NCI-H1105 (cell line): ENCODE measurements at places on chromosomes 2 and 18.

DNA sequence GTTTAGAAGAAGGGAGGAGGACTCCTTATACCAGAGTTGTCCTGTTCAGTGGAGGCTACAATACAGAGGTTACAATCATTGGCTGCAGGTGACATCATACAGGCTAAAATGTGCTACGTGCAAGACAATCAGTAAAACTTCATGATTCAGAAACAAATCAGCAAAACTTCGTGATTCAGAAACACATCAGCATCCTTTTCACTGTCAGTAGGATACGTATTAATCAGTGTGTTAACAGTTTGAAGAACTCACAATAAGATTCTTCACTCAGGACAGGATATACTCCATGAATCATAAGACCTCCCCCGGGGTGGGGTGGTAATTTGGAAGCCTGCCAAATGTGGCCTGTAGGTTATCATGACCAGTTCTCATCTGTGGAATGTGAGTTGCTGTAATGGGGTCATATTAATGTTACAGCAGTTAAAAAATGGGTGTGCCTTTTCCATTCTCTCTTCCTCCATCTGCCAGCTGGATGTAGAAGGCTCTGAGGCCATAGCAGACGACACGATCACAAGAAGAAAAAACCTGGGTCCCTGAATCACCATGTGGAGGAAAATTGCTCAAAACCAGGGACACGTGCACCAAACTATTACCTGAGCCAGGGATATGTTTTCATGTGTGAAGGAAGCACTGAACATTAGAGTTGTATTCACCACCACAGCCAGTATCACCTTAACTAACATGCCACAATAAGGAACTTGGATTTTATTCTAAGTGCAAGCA lies 134.8 kb upstream of the CREB1 start:
- no peak for DNase-seq

GRCh38 chr2:178491612-178492011 lies 11.4 kb downstream of the PLEKHA3 start:
- DNase-seq: no peak

- peak; percentile 49 for DNase-seq
Measured at GRCh38 chr2:23669413-23670244, 257.3 kb downstream of the ATAD2B start.

GRCh38 chr2:23627236-23628009 lies 242.4 kb downstream of the KLHL29 start:
- no peak for DNase-seq

- no peak for DNase-seq
Measured at GRCh38 chr2:240930631-240931318, 24.6 kb downstream of the CROCC2 start.

DNA sequence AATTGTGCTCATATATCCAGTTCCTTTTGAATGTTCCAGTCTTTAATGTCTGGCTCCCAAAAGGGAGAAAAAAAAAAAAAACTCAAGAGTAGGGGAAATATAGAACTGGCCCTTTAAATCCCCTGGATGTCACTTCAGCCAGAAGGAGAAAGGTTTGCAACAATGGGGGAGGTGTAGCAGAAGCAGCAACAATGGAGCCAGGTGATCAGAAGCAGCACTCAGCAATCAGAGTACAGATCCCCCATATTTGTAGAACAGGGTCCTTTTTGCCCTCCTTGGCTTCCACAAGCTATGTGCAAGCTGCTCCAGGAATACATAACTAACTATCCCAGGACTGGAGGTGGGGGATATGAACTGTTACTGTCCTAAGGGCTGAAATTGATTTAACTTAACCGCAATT lies 25.8 kb upstream of the ZNF397 start:
- peak; percentile 6 for DNase-seq

- DNase-seq: no peak
Measured at GRCh38 chr18:6604573-6604941, 125.0 kb upstream of the ARHGAP28 start.

GRCh38 chr2:233707940-233708644 lies 4.6 kb upstream of the UGT1A5 start:
- no peak for DNase-seq

- DNase-seq: no peak
Measured at GRCh38 chr18:79329786-79330185, 65.9 kb upstream of the NFATC1 start.

DNA sequence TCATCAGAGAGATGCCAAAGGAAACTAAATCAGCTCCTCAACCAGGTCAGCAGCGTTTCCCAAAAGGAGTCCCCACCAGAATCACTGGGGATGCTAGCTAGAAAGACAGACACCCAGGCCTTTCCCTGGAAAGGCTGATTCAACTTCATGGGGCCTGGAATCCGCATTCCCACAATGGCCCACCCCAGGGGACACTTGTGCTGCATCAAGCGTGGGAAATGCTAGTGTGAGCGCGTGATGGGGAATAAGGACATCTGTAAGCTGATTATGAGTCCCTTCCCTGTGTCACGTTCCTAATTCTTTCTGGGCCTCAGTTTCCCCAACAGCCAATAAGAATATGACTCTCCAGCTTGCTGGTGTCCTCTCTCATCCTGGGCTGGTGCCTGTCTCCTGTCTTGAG lies 2.2 kb upstream of the WNT10A start:
- no peak for DNase-seq

DNA sequence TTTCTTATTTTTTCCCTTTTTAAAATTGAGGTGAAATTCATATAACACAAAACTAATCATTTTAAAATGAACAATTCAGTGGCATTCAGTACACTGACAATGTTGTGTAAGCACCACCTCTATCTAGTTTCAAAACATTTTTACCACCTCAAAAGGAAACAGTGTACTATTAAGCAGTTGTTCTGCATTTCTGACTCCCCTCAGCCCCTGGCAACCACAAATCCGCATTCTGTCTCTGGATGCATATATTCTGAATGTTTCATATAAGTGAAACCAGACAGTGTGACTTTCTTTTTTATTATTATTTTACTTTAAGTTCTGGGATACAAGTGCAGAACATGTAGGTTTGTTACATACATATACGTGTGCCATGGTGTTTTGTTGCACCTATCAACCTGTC lies 19.2 kb upstream of the TANK start:
- DNase-seq: no peak

DNA sequence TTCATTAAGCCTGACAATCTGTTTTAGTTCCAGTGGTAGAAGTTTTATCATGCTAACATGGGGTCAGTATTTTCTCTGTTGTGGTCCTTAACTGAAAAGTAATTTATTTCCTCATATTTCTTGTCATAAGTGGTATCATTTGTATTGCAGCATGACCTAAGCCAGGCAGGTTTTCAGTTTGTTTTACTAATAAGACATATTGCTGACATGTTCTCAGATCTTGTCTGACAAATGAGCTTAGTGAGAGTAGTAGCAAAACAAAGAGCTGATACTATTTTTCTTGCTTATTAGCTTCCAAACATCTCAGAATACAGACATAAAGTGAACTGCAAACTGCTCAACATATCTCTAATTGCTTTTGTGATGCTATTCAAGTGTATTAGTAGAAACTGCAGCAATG lies 293.6 kb downstream of the DSEL start:
- no peak for DNase-seq

DNA sequence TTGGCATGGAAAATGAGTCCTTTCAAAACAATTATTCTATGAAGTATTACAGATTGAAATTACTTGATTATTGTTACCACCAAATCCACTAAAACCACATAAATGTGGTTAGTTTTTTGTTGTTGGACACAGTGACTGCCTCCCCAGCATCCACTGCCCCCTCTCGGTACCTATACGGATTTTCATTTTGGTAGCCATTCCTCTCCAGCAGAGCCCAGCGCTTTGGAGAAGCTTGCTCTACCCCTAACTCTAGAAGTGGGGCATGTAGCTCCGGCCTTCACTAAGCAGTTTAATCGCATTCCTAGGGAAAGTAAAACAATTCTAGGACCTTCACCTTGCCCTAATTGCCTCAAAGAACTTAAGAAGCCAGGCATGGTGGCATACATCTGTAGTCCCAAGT lies 24.2 kb downstream of the OLA1 start:
- DNase-seq: no peak

GRCh38 chr18:55510809-55511208 lies 77.2 kb downstream of the TCF4 start:
- no peak for DNase-seq

- no peak for DNase-seq
Measured at GRCh38 chr2:54287532-54287931, 31.5 kb upstream of the TSPYL6 start.

DNA sequence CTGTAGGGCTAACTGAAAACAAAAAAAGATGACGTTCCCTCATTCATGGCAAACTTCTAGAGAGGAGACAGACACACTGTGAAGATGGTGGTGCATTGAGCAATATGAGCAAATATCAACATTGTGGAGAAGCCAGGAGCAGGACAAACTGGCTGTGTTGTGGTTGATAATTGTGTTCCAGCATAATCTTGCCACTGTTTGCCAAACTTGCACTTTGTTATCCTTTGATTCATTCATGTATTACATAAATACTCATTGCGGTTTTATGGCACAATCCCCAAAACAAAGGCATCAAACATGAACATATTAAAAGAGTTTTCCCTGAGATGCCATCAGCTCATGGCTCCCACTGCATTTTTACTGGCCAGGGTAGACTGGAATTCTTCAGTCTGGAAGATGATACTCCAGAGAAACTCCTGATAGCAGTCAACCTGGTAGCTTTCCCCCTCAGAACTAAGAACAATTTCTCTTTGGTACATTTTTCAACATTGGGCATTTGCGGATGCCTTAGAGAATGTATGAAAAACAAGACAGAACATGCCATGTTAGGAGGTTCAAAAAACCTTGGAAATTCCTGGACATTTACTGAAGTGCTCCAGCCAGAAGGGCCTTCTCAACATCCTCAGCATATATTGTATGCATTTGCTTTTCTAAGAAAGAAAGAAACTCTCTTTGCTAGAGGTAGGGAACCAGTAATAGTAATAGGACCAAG lies 487.4 kb upstream of the CELF4 start:
- no peak for DNase-seq

- no peak for DNase-seq
Measured at GRCh38 chr2:230779126-230779525, 66.5 kb downstream of the CAB39 start.

- no peak for DNase-seq
Measured at GRCh38 chr2:63078852-63079606, 28.4 kb downstream of the OTX1 start.

DNA sequence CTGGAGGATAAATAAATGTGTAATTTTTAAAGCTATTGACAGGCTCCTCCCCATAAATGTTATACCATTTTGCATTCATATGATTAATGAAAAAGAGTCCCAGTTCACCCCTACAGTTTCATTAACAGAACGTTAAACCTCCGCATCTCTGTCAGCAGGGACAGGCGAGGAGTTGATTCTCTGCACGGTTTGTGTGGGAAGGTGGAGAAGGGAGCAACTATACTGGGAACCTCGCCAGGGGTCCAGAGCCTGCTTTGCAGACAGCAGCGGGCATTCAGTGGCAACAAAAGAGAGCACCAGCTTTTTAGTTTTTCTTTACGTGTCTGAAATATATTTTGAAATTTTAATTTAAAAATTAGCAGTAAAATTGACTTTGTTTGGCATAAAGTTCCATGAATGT lies 101.4 kb downstream of the FARSB start:
- DNase-seq: no peak

DNA sequence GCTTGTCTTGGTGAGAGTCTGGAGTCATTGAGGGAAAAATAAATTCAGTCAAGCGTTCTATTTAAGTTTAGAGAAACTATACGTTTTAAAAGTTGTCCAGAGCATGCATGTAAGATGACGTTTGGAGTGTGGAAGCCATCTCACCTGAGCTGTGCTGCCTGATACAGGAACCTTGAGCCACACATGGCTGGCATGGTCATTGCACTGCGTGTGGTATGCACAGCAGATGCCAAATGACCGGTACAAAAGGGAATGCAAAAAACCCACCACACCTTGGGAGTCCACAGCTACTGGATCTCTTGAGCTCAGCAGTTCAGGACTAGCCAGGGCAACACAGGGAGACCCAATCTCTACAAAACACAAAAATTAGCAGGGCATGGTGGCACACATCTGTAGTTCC lies 4.3 kb downstream of the MZT2B start:
- no peak for DNase-seq

DNA sequence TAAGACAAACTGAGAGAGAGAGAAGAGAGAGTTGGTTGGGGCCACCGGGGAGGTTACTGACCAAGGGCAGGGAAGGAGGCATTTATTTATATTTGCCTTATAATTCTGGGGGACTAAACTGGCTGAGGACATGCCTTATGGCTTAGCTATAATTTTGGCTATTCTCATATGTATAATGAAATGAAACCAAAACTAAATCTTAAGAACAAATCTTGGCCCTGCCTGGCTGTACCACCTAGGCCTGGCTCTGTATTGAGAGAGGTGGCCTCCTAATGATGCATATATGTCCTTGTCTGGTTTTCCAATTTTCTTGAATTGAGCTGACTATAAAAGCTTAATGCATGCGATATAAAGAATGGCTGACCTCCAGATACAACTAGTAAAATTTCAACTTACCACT lies 3.5 kb upstream of the PPP1CB start:
- no peak for DNase-seq

- no peak for DNase-seq
Measured at GRCh38 chr18:28903306-28903705, 726.4 kb upstream of the CDH2 start.

DNA sequence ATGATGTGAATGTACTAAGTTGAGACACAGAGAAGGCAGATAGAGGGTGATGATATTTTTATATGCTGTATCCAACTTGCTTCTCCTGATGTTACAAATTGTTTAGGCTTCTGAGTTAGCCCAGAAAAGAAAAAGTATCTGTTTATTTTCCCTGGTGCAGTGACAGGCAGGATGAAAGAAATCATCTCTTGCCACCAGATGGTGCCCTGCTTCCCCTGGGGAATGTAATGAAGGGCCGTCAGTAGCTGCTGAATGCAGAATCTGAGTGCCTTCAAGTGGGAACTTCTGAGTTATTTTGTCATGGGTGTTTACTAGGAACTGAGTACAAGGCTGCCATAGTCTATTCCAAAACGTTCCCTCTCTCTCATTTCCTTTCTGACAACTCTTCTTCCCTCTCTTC lies 525.6 kb downstream of the MBD2 start:
- DNase-seq: peak; percentile 33

DNA sequence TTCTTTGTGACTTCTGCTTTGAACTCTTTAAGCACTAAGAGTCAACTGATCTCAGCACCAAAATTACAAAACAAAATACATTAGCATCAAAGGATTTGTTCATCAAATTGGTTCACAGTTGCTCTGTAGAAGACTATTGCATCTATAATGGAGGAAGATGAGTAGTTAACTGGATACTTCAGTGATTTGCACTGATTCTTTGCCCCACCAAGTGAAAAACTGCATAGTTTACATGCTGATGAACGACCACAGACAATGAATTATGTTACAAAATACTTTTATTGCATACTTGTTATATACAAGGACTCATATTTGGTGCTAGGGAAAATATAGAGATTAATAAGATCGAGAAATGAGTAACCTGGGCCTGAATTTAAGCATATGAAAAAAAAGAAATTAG lies 107.2 kb downstream of the SCG2 start:
- DNase-seq: no peak
